ENCODE measurements at places on chromosomes 16 and 17. TPM values are rescaled to one million over a fixed set of nuclear protein-coding genes. Genes with fewer than 3 reads are reported as not detected.

PHLPP2 gene
- total RNA-seq: 17.3 TPM

C16orf54 gene
- not detected for total RNA-seq

PPP1R27 gene
- total RNA-seq: not detected

DNAH9 gene
- not detected for total RNA-seq

RAB11FIP4 gene
- under 0.01 TPM for total RNA-seq

GALK1 gene
- 49.3 TPM for total RNA-seq

KRTAP9-4 gene
- not detected for total RNA-seq

ZNF75A gene
- total RNA-seq: 19.0 TPM

TMEM235 gene
- total RNA-seq: not detected

ZMYND15 gene
- not detected for total RNA-seq

TBC1D28 gene
- not detected for total RNA-seq

ATP2C2 gene
- not detected for total RNA-seq

TMEM220 gene
- 3.5 TPM for total RNA-seq

SLC38A8 gene
- not detected for total RNA-seq

LITAFD gene
- total RNA-seq: not detected

BICDL2 gene
- not detected for total RNA-seq

RASL10B gene
- 12.1 TPM for total RNA-seq

BCAS3 gene
- 23.7 TPM for total RNA-seq

CIBAR2 gene
- total RNA-seq: not detected

NDRG4 gene
- 8.6 TPM for total RNA-seq

ARL17A gene
- total RNA-seq: 13.0 TPM

CDR2L gene
- total RNA-seq: 31.9 TPM

VAT1L gene
- total RNA-seq: 59.3 TPM

NECAB2 gene
- total RNA-seq: not detected

VTN gene
- total RNA-seq: 10.0 TPM

HOXB8 gene
- total RNA-seq: not detected

UTS2R gene
- not detected for total RNA-seq

UBALD1 gene
- total RNA-seq: 10.3 TPM

CMTM2 gene
- not detected for total RNA-seq

CLEC18A gene
- 0.32 TPM for total RNA-seq

TEDC2 gene
- total RNA-seq: 6.9 TPM
